ENCODE measurements at places on chromosomes 11 and 22.

- DNase-seq: no peak
Observed at GRCh38 chr11:43632181-43632580, 48.4 kb upstream of the HSD17B12 start.

DNA sequence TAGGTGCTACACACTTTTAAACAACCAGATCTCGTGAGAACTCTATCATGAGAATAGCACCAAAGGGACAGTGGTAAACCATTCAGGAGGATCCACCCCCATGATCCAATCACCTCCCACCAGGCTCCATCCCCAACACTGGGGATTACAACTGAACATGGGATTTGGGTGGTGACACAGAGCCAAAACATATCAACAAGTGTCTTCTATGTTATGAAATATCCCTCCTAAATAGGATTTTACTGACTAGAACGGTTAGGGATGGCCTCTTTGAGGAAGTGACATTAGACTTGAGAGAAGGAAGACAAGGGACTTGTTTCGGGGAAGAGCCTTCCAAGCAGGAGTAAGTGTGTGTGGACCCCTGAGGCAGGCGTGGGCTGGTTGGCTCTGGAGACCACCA, 11.9 kb upstream of the MRPL11 start:
- no peak for DNase-seq

GRCh38 chr22:50030297-50031188, 18.0 kb upstream of the IL17REL start:
- peak; percentile 51 for DNase-seq

DNA sequence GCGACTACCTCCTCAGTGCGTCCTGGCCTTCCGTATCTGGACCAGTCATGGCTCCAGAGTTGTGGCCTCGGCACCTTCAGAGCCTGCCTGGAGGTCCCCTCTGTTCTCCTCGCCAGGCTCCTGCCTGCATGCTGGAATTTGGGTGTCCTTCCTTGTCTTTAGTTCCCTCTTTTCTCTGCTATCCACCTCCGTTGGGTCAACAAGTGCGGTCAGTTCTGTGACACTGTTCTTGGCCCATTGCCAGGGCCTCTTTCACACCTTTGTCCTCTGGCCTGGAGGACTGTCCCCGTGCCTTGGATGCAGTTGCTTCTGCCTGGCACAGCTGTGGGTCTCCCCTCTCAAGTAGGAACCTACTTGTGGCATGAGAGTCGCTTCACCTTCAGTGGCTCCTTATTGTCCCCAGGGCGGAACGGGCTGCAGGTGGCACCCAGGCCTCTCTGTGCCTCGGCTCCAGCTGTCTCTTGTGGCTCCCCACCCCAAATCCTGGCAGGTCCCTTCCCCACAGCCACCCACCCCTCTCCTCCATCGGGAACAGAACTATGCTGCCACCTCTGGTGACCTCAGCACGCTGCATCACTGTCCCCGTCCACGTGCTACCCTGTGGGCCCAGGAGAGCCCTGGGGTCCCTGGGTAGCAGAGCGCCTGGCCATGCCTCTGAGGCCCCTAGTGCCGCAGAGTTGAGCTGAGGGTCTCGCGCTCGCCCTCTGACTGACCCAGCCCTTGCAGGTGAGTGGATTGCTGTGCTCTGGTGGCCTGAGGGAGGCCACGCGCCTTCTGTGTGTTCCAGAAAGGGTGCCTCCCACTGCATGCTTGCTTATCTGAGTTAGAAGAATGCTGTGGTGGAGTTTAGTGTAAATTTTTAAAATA, 4.7 kb downstream of the DGCR8 start:
- DNase-seq: peak; percentile 11

- no peak for DNase-seq
Observed at GRCh38 chr11:63179432-63180041, 35.5 kb upstream of the SLC22A24 start.

- no peak for DNase-seq
Observed at GRCh38 chr11:26109658-26110368, 222.1 kb upstream of the ANO3 start.

DNA sequence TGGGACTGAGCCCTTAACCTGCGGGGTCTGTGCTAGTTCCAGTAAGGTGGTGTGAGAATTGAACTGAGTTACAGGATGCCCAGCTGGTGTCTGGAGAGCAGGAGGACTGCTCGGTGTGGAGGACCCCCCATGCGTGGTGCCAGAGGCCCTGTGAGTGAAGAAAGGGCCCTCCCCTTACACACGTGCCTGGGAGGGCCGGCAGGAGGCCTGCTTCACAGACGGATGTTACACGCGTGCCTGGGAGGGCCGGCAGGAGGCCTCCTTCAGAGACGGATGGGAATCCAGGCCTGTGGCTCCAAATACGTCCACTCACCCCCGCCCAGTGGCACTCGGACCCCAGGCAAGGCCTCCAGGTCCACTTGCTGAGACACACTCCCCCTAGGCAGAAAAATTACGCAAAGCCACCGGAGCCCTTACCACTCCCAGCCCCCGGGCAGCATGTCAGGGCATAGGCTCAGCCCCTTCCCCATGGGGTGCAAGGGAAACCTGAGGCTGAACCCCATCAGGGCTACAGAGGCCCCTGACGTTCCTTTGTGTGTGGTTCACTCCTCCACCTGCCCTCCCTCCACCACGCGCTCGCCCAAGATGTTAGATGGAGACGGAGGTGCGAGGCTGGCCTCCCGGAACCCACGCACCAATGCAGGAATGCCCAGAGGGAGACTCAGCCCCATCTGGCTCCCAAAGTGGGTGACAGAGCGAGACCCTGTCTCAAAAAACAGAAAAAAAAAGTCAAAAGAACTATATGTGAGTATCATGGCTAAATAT, 227.8 kb downstream of the BRD1 start:
- DNase-seq: no peak

DNA sequence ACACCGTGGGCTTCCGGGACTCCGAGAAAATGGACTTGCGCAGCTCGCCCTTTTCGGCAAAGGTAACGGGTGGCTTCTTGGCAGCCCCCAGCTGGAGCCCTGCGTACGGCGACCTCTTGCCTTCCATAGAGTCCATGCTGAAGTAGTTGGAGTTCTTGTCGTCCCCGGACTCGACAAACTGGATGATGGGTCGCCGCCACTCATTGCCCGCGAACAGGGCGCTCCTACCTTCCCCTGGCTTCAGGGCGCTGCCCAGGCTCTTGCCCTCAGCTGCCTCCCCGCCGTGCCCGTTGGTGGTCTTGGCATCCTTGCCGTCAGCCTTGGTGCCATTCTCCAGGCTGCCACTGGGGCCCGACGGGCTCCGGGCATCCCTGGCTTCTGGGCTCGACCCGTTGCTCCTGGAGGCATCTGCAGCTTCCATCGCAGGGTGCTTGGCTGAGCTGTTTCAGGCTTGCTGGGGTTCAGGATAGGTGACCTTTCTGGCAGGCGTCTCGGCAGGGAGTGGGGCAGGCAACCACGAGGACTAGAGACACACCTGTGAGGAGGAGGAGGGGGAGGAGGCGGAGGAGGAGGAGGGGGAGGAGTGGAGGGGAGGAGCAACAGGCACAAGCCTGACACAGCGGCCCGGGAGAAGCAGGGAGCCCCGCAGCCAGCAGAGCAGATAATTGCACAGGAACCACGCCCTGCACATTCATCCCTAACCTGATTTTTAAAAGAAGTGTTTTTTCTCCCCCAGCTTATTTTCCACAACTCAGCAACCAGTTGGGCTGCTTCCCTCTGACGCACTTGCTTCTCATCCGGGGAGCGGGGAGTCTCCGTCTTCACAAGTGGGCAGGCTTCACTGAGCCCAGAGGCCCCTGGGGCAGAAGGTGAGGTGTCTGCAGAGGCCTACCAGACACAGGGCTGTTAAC, at the start of gene TRIM29:
TSS of gene TRIM29 (minus strand) at position 503 of the 911 bp plus-strand sequence. CDS start at position 421, 82 bp downstream.
- peak; percentile 71 for DNase-seq

DNA sequence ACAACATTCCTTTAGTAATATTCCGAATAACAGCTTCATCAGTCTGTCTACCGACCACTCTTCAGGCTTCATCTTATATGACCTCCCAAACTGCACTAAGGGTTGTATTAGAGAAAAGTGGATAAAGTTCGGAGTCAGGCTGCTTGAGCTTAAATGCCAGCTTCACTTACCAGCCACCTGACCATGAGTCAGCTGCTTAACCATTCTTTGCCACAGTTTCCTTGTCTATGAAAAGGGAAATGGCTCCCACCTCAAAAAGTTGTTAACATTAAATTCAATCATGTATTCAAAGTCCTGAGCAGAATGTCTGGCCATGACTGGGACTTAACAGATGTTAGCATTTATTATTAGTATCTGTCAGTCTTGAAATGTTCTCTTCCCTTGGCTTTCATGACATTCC, 20.9 kb downstream of the LIMK2 start:
- no peak for DNase-seq

DNA sequence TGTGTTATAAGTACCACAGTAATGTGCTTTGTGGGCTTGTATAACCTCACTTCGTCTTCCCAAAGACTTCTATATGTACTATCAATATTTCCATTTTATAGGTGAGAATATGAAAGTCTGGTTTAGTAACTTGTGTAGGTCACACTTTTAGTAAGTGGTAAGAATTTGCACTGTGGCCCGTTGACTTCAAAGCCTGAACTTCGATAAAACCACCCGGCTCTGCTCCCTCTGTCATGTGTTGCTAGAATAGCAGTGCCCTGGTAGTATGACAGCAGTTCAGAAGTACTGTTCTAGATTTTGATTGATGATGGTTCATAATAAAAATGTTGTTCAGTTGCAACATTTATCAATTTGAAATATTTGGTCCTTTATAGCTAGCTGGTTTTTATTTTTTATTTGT, 110.2 kb upstream of the SORL1-AS1 start:
- no peak for DNase-seq
